ENCODE measurements at places on chromosomes 5 and 9.

GRCh38 chr9:124801356-124801755, 24.4 kb downstream of the OLFML2A start:
- no peak for DNase-seq

DNA sequence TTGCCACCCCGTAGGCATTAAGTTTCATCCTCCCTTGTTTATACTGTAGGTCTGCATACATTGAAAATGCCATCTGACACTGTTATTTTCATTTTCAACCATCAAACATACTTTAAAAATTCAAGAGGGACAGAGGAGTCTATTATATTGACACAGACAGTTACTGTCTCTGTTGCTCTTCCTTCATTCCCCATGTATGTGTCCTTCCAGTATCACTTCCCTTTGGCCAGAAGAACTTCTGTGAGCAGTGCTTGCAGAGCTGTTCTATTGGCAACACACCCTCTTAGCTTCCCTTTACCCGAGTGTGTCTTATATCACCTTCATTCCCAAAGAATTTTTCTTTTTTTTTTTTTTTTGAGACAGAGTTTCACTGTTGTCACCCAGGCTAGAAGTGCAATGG, 42.8 kb downstream of the RASGEF1C start:
- DNase-seq: no peak

- no peak for DNase-seq
Measured at GRCh38 chr5:126454535-126454934, 31.3 kb downstream of the GRAMD2B start.

DNA sequence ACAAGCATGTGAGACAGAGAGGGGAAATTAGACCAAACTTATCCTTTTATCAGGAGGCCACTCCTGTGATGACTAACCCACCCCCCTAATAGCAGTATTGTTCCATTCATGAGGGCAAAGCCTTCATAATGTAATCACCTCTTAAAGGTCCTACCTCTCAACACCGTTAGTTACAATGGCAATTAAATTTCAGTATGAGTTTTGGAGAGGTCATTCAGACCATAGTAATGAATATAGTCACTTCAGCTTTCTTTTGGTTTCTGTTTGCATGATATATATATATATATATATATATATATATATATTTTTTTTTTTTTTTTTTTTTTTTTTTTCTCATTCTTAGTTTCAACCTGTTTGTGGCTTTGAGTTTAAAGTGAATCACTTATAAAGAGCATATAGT, 10.5 kb downstream of the ADGRV1 start:
- DNase-seq: no peak

- no peak for DNase-seq
Measured at GRCh38 chr5:165108809-165109208, 1603.4 kb downstream of the MAT2B start.

GRCh38 chr5:29016067-29016466, 1977.7 kb upstream of the CDH9 start:
- DNase-seq: no peak

DNA sequence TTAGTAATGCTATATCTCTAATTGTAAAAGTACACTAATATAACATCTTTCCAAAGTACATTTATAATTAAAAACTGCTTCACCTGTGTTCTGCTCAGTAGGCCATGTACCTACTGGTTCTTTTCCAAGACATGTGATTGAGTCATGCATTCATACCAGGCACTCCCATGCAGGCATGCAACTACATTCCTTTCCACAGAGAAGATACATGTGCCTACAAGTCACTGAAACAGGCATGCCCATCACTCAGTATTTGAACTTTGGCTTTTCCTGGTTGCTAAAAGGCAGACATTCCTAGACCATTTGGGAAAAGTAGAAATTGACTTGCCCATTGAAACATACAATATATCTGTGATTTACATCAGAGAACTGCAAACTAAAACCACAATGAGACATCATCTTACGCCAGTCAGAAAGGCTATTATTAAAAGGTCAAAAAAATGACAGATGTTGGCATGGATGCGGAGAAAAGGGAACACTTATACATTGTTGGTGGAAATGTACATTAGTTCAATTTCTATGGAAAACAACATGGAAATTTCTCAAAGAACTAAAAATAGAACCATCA, 148.3 kb upstream of the MOCS2 start:
- no peak for DNase-seq

- no peak for DNase-seq
Measured at GRCh38 chr9:121711281-121711680, 59.8 kb downstream of the DAB2IP start.

DNA sequence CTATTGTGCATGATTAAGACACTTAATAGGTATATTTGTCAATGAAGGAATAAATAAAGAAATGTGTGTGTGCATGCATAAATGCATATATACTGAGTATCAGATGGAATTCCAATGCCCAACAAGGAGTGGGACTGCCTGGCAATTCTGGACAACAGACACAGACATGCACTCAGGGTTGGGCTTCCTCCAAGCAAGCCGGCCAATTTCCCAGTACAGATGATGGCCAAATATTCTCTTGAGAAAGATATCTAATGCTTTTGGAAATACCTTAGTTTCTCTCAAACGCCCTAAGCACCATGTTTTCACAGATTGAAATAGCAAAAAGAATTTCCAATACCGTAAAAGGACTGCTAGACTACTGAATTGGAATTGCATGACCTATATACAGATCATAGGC, 11.1 kb downstream of the FTMT start:
- no peak for DNase-seq

DNA sequence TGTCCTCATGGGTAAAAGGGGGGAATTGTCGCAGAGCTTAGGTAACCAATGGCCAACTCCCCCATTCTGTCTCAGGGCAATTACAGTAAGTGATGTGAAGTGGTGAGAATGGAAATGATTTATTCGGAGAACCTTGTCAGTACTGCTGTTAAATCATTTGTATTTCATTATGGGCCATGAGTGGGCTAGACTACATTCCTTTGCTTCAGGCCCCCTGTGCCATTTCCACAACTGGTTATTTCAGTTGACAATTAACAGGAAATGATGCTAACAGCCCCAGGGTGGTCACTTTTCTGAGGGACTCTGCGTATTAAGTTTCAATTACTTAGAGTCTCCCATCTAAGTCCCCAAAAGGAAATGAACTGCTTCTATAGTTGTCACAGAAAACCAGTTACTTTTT, 653.7 kb downstream of the CCDC171 start:
- no peak for DNase-seq

All from skin of body (tissue), 3 donors.